Fibroblast of the aortic adventitia (primary cell): ENCODE measurements at places on chromosomes 6 and 20.

DNA sequence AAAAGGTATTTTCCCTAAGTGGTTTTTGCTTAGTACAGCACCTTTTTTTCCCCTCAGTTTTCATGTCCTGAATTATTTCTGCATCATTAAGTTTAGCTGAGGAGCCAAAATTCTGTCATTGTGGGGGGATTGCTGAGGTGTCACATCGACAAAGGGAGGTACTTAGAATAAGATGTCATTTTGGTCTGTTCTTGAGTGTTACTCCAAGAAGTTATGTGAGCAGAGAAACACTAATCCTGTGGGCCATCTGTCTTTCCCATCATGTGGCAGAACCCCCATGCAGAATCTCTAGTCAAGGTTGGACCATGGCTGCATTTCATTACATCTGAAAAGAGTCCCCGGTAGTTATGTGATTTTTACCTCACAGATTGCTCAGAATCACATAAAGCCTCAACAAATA lies 167.8 kb upstream of the CENPW start:
- DNase-seq, result no peak

DNA sequence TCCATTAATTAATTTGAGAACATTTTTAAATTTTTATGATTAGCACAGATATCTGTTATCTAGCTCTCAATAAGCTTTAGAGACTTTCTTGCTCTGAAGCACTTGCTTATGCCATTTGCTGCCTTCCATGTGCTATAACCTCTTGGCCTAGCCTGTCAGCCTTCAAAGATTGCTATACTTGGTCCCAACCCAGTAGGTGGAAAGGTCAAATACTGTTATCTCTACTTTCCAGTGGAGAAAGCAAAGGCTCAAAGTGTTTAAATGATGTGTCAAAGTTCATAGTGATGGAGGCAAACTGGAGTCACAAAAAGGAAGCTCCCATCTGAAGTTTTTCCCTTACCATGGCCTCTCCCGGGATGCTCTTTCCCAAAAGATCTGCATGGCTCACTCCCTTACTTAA lies 125.1 kb downstream of the PKHD1 start:
- DNase-seq, result no peak

GRCh38 chr6:33987531-33988021 lies 158.3 kb downstream of the GRM4 start:
- no peak for DNase-seq

GRCh38 chr6:11044712-11045167 lies 635 bp upstream of the ELOVL2 start:
- DNase-seq, result no peak

DNA sequence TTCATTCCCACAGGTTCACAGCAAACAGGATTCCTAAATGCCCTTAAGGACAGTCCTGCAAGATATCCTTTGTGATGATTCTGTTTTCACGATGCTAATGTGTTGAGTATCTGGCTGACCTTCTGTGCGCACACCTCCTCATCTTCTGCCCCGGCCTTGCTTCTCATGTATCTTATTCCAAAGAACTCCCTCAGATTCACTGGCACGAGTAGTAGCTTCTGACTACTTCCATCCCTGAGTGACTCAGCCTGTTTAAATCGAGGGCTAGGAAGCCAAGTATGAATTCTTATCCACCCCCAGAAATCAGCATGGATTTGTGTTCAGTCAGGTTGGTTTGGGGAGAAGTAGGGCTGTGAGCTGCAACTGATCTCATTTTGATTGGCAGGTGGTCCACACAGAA lies 190.2 kb upstream of the SNX9 start:
- DNase-seq, result peak; percentile 75

DNA sequence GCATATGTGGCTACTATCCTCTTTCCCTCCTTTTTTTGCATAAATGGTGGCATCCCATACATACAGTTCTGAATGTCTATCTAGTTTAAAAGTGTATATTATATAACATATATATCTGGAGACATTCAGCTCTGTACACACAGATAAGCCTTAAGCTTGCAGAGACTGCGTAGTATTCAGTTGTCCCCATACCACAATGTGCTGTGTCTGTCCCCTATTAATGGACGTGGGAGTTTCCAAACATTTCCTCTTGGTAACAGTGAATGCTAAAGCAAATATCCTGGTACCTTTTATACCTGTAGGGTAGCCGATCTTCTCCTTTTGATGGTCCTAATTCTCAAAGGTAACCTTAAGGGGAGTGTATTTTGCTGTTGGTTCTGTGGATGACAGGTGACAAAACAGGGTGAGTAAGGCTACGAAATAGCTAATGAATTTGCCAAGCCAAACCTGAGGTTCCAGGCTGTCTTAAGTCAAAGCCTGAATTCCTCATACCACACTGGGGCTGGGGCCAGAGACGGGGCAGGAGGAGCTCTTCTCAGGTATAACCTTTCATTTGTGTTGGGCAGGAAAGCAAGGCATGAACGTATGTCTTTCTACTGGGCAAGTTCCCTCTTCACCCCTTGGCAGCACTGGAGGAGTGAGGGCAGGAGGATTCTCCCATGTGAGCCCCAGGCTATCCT lies 7.8 kb upstream of the C2 start:
- no peak for DNase-seq

DNA sequence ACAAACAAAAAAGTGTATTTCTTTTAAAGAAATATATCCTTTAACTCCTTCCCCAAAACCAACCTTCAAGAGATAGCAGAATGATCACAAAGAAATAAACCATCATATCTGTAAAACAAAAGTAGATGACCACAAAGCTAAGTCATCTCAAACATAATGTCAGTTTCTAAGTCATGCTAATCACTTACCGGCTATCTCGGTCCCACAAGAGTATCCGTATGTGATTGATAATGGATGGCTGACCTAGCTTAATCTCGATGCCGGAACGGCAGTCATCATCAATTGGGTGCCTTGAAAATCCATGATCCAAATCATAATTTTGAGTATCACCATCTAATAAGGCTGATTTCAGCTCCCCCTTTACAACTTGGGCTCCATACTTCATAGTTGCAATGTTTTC lies 59.7 kb downstream of the BTBD9 start:
- DNase-seq, result no peak

- DNase-seq, result no peak
Observed at GRCh38 chr6:147023581-147023980, 180.6 kb upstream of the STXBP5 start.

GRCh38 chr6:166661327-166662085 lies 34.5 kb upstream of the RPS6KA2 start:
- DNase-seq, result no peak

GRCh38 chr6:61989616-61990015 lies 296.4 kb downstream of the KHDRBS2 start:
- DNase-seq, result no peak

- no peak for DNase-seq
Observed at GRCh38 chr20:16694161-16694560, 35.7 kb upstream of the SNRPB2 start.

GRCh38 chr6:149140137-149140909 lies 177.2 kb upstream of the TAB2 start:
- no peak for DNase-seq

- peak; percentile 42 for DNase-seq
Observed at GRCh38 chr6:170231293-170232185, 59.3 kb downstream of the DLL1 start.

- DNase-seq, result no peak
Observed at GRCh38 chr6:14348389-14348788, 230.8 kb downstream of the CD83 start.

DNA sequence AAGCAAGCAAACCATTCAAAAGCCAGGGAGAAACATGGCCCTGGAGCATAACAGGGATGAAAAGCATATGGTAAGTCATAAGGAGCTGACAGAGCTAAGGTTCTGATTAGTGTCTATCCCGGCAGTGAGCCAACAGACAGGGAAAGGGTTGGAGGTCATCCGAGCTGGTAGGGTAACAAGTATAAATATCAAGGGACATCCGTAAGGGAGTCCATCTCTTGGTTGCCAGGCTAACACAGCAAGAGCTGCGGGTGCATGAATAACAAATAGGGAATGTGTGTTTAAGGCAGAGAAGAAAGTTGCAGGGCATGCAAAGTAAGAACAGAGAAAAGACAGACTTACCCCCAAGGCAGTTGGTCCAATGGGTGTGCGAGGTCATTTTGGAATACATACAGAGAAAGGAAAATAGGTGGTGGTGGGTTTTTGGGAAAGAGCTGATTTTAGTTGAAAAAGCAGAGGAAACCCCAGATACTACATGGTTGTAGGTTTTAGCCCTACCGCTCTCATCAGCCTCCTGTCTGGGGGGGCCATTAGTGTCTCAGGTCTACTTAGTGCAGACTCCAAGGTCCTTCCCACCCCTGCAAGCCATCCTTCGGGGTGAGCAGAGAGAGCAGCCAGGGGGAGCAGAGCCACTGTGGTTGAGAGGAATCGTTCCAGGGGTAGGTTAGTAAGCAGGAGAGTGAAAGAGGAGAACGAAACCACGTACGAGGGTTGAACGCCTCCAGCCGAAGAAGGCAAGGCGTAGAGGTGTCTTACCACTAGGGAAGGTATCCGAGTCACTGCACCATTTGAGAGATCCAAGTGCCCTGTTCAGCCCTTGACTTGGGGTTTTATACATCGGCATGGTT lies at the start of gene ERVFRD-1:
TSS of gene ERVFRD-1 (minus strand) at position 805 of the 848 bp plus-strand sequence. CDS start 6,415 bp downstream, outside the sequence.
- DNase-seq, result no peak

- peak; percentile 49 for DNase-seq
Observed at GRCh38 chr6:161272635-161273273, 1.1 kb downstream of the AGPAT4 start.

- DNase-seq, result no peak
Observed at GRCh38 chr6:135269481-135269891, 88.4 kb downstream of the MYB start.

- DNase-seq, result peak; percentile 66
Observed at GRCh38 chr20:25867776-25868649, 171.4 kb upstream of the ZNF337 start.

- DNase-seq, result peak; percentile 19
Observed at GRCh38 chr6:53161481-53162009, 12.9 kb upstream of the GCM1 start.

GRCh38 chr20:45051204-45052060 lies 49.5 kb downstream of the KCNS1 start:
- DNase-seq, result no peak
